ENCODE measurements at places on chromosomes 6 and 20.

DNA sequence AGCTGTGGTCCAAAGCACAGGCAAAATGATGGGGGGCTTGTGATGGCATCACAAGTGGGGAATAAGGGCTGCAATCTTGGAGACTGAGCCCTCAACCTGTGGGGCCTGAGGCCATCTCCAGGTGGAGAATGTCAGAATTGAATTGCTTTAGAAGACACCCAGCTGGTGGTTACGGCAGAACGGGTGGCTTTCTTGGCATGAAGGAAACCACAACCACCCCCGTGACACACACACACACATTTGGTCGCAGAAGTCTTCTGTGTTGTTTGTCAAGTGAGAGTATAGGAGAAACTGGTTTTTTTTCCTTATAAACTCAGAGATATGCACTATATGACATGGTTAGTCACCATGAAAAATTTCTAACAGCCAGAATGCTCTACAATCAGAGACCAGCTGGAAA lies 139.5 kb upstream of the CDH4 start:
- no peak for DNase-seq

DNA sequence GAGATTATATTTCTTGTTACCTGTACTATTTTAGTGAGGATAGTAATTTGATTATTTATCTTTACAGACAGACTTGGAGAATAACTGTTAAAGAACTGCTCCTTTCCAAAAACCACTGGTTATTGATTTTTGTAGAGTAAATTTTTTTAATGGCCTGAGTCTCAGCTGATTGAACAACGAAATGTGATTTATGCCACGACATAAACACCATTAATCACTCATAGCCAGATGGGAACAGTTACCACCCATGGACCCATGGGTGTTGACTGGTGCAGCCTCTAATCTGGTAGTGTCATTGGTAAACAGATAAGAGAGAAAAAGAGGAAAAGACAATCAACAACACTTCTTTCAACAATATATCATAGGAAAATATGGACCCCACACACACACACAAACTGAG lies 101.4 kb upstream of the BEND6 start:
- DNase-seq, result no peak

DNA sequence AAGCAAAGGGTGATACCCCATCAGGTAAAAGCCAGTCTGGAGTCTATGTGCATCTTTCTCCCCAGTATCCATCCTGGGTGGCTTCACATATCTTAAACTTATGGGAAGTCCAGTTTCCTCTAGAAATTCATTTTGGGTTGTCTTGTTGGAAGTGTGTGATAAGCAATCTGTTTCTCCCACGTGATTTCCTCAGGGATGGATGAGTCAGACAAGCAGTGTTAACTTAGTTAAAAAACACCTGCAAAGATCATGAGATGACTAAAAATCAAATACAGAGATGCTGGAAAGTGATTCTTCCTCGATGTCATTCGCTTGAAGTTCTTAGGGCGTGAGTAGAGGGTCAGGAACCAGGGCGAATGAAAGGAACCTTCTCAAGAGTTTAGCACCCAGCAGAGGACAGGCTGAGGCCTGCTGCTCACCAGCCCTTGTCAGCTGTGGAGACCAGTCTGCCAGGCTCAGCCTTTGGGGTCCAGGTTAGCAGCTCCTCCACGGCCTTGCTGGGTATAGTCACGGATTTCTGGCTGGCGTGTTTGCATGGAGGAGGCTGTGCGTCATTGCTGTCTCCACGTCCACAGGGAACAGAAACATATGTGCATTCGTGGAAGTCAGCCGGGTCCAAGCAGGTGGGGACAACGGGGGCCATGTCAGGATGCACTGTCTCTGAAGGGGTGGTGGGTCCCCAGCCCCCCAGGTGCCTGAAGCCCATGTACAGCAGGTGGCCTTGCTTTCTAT lies 2.8 kb upstream of the PNPLA1 start:
- no peak for DNase-seq

- DNase-seq, result no peak
Observed at GRCh38 chr6:170100046-170100445, 190.8 kb downstream of the DLL1 start.

- no peak for DNase-seq
Observed at GRCh38 chr6:170099387-170099786, 191.5 kb downstream of the DLL1 start.

DNA sequence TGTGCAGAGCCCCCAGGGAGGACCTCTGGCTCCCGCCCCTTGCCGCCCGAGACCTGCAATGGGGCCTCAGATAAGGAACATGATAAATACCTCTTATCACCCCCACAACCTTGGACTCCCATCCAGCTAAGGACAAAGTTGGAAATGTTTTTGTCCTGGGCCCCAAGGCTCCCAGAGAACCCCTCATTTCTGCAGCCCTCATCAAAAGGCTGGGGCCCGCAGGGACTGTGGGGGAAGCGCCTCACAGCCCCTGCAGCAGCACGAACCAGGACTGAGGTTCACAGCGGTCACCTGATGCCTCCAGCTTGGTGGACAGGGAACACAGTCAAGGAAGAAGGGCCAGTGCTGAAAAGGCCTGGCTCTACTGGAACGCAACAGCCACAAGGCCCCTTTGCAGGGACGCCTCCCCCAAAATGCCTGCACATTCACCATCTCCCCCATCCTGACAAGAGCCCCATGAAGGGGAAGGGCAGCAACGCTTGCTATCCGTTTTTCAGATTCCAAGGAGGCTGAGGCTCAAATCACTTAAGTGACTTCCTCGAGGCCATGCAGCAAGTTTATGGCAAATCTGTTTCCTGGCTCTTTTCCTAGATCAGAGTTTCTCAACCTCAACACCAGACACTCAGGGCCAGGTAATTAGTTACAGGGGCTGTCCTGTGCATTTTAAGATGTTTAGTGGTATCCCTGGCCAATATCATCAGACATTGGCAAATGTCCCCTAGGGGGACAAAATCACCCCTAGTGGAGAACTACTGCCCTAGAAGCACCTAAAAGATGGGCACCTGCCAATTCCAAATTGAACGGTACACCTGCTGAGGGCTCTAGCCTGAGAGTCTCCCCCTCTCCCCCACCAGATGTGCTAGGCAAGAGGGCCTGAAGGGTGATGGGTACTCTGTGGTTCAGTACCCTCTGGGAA lies 10.6 kb downstream of the TFEB start:
- DNase-seq, result no peak

DNA sequence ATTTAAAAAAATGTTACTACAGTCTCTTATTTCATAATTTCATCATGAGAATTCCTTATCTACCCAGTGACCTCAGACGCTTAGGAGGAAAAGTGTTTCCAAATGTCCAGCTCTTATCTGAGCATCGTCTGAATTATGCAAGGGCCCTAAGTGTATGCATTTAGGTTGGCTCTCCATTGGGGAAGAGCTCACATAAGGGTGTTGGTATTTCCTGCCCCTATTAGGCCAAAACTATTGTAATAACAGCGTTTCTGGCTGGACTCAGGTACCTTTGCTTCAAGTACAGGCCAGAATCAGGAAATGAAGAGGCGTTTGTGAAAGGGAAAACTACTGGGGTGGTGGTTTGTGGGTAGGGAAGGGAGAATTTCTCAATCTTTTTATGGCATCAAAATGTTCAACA lies 40.4 kb upstream of the SGK1 start:
- no peak for DNase-seq

DNA sequence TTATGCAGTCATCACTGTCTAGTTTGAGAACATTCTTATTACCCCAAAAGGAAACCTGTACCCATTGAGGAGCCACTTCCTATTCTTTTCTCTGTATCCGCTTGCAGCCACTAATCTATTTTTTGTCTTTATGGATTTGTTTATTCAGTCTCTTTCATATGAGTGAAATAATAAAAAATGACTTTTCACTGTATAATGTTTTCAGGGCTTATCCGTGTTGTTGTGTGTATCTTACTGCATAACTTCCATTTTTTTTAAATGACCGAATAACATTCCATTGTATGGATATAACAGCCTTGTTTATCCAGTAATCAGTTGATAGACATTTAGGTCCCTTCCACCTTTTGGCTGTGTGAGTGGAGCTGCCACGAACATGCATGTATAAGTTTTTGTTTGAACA lies 86.6 kb downstream of the ZFAND3 start:
- DNase-seq, result no peak

- no peak for DNase-seq
Observed at GRCh38 chr6:7219310-7219709, 93.7 kb downstream of the SSR1 start.

GRCh38 chr6:2977290-2977689 lies 5.9 kb upstream of the SERPINB6 start:
- DNase-seq, result no peak

- DNase-seq, result no peak
Observed at GRCh38 chr20:10784554-10785183, 110.9 kb upstream of the JAG1 start.

DNA sequence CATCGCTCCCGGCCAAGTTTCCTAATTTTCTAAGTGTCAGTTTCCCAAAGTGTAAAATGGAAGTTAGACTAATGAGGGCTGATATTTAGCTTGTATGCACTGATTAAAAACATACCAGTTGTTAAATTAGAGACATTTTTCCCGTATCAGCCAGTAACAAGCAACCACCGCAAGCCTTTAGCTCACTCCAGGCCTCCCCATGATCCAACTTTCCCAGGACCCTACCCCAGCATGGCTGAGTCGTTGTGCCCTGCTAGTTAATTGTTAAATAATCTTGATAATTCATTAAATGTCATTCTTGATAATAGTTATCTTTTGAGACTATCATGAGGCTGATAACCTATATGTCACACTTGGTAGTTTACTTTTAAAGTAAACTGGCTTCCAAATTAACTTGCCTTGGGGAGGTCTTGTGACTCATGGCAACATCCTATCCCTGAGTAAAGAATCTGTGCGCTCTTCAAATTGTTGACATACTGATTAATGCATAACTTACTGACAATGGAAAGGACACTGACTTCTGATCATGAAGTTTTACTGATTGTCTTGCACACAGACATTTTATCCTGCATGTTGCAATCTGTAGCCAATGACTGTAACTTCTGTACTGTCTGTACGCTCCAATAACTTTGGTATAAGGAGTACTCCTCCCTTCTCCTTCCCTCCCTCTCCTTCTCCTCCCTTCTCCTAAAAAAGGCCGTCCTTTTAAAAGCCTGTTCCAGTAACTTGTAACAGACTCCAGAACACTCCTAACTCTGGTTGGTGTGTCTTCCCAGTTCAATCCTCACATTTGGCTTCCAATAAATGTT lies 6.3 kb upstream of the GTF3C6 start:
- DNase-seq, result no peak

DNA sequence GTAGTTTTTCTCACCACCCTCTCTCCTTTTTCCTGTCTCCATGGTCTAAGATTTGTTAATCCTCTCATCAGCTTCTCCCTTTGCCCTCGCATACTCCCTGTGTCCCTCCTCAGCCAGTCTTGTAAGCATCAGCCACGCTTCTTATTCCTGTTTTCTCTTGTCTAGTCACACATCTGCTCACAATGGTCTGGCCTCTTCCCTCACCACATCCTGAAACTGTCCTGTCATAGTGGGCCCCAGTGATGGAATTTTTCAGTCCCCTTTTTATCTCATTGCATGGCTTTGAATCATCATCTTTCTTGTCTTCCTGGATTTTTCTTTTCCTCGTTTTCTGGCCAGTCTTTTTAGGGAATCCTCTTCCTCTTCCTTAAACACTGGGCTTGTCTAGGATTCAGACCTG lies 57.2 kb downstream of the GFRA4 start:
- DNase-seq, result no peak

- DNase-seq, result no peak
Observed at GRCh38 chr20:51131811-51132210, 108.9 kb upstream of the KCNG1 start.

DNA sequence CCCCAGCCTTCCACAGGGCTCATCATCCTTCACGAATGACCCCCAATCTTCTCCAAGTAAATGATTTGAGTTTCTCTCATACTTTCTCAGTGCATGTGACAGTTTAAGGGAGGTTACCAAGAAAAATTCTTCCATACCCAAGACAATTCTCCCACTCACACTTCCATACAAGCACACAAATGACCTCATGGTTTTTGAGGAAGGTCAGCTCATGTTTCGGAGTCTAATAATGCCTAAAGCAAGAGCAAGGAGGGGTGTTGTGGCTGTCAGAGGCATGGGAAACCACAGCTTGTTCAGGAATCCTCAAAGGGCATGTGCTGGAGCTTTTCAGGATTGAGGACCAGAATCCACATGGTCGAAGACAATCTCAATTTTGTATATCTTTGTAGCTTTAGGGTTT lies 279.0 kb downstream of the MAFB start:
- DNase-seq, result no peak

- no peak for DNase-seq
Observed at GRCh38 chr6:123896869-123897268, 93.2 kb downstream of the NKAIN2 start.

DNA sequence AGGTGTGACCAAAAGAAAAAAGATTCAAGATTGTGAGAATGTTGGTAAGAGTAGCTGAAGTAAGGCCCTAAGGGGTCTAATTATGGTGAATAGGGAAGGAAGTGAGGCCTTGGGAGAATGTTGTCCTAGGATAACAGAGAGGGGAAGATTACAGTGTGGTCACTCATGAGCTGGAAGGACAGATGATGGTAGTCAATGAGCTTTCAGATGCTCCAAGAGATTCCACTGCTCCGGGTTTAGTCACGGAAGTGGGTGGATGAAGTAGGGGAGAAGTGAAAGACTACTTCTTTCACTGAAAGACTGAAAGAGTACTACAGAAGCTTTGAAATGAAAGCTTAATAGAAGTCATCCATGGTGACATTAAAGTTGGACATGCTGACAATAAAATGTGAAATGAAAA lies 108.5 kb downstream of the MMS22L start:
- DNase-seq, result no peak

GRCh38 chr20:59102841-59103299 lies 60.3 kb upstream of the PRELID3B start:
- DNase-seq, result no peak

DNA sequence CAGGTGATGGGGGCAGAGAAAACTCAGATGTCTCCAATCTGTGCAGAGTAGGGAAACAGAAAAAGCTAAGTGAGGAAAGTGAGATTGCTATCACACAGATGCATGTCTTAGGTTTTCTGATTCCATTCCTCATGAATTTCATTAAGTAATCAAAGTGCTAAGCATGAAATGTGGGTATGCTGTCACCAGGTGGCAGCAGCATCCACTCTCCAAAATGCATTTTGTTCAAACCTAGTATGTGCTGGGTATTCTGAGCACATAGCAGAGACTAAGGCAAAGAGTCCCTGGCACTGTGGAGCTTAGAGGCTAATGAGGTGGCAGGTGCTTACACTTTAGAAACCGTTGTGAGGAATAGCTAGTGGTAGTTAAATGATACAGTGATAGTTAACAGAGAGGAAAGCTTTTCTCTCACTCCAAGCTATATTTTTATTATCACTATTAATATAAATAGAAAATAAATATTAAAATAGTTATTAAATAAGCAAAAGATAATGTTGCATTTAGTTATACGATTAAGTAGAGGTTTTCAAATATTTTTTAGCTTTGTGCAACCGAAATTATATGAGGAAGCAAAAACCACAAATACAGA lies 179.5 kb downstream of the CDH26 start:
- peak; percentile 50 for DNase-seq

GRCh38 chr20:23148731-23149570 lies 62.8 kb upstream of the CD93 start:
- no peak for DNase-seq

- DNase-seq, result no peak
Observed at GRCh38 chr6:117200067-117200466, 65.3 kb upstream of the VGLL2 start.

Data from GM10248 (cell line).